Activated effector memory CD4-positive, alpha-beta T cell treated with Interleukin-2 at 50 U/mL for 16 hours (primary cell): ENCODE measurements at places on chromosomes 2 and 18.

- no peak for DNase-seq
Measured at GRCh38 chr2:225502971-225503370, 103.5 kb downstream of the NYAP2 start.

DNA sequence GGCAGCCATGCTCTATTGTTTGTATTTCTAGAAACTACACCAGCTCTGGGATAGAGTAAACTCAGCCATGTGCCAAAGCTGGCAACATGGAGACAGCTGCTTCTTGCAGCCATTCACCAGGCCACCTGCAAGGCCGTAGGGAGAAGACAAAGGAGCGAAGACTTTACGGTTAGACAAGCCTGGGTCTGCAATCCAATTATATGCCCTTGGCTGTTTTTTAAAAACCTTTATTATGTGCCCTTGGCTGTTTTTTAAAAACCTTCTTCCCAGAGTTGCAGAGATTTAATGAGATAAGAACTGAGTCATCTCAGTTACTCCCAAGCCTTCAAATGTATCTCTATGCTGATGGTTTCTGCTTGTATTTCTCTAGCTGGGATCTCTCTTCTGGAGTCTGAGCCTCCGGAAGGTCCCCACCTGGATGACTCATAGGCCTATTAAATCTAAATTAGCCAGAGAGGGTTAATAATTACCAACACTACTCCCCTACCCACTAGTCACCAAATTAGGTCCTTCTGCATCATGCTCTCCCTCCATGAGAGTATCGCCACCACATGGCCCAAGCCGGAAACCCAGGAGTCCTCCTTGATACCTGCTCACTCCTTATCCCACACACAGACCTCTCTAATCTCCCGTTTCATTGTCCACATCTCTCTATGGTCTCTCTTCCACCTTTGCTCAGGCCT lies 17.5 kb upstream of the DPP4 start:
- DNase-seq, result no peak

DNA sequence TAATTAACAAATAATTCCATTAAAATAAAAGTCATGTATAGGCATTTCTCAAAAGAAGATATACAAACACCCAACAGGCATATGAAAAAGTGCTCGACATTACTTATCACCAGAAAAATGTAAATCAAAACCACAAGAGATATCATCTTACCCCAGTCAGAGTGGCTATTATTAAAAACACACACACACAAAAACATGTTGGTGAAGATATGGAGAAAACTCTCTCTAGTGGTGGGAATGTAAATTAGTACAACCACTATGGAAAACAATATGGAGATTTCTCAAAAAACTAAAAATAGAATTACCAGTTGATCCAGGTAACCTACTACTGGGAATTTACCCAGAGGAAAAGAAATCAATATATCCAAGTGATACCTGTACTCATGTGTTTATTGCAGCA lies 966.3 kb upstream of the POU3F3 start:
- DNase-seq, result no peak

DNA sequence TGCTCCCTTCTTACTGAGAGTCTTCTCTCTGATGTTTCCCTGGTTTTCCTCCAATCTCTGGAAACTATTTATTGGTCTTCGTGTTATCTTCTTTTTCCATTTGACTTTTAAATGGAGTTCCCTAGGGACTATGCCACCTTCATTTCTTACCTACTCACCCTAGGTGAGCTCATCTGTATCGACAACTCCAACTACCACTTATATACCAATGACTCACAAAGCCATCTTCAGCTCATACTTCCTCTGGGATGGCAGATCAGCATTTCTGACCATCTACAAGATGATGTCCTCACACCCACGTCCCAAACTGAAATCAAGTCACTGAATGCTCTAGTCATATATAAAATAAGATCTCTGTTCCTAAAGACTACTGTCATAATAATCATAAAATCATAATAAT lies 40.6 kb downstream of the CFAP210 start:
- no peak for DNase-seq

DNA sequence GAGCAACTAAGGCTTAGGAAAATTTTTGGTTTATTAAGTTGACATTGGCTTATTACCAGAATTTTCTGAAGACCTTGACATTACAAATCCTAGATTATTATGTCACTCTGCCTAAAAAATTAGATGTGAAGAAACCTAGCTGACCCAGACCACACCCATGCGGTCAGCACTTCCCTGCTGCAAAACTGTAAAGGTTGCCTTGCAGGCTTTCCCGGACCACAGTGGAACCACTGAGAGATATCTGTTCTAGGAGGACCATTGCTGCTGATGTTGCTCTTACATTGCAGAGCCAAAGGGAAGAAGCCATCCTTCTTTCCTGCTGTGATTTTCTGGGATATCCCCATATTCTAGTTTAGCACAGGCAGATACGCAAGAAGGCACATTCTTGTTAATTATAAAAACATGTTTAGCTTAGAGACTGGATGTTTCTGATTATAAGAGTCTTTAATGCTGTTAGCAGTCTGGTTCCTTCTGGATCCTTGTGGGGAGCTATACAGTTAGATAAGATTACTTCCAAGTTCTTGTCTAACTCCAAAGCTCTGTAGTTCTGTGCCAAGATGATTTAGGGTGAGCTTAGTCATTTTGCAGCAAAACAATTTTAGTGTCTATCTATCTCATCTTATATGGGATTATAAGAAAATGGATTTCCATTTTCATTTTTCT lies 70.2 kb downstream of the AOX1 start:
- DNase-seq, result no peak

DNA sequence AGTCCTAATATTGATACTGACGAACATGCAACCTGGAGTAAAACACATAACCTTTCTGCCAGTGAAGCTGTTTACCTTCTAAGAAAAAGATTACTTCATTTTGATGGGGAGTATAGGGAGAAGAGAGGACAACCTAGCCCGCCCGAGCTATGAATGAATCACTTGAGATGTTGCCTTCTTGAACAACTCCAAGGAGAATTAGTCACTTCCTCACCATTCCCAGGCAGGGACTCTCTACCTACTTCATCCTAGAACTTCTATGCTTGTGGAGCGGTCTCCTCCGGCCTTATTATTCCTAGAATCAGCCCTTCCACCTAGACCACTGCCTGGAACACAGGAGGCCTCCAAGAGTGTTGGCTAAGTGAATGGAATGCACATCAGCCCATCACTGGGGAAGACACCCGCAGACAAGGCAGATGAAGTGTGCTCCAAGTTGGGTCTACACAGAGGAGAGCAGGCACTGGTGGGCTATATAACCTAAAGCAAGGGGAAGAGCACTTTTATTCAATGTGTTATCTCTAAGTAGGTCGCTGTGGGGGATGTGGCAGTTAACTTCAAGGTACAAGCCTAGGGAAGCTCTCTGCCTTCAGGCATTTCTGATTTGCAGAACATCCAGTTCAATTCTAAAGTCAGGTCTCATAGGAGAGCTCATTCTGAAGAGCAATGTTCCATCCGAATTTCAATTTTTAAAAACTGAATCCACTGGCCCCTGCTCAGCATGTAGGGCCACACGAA lies 57.4 kb downstream of the STK39 start:
- no peak for DNase-seq

- no peak for DNase-seq
Measured at GRCh38 chr18:63550068-63550467, 7.9 kb downstream of the SERPINB12 start.

- no peak for DNase-seq
Measured at GRCh38 chr2:197298609-197299008, 12.0 kb downstream of the ANKRD44 start.

DNA sequence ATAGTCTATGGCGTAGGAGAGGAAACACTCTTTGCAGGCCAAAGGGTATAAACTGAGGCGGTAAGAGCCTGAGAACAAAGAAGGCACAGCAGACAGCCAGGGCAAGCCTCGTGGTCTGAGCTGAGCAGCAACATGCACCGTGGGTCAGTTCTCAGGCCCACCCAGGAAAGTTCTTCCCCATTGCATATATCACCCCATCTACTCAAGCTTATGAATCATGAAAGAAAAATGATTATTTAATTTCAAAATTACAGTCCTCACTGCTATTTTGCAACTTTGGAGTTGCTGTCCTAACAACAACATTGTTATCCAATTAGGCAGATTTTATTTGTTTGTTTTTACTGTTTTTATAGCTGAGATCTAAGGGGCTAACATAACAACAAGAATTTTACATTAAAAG lies 54.7 kb upstream of the RIOK3 start:
- DNase-seq, result no peak

- DNase-seq, result no peak
Measured at GRCh38 chr2:152466980-152467676, 132.2 kb downstream of the FMNL2 start.

- DNase-seq, result no peak
Measured at GRCh38 chr2:240898108-240898730, 2.3 kb upstream of the MAB21L4 start.

GRCh38 chr18:3839581-3839981 lies 389.6 kb downstream of the TGIF1 start:
- no peak for DNase-seq

GRCh38 chr2:234329202-234329960 lies 167.5 kb downstream of the ARL4C start:
- DNase-seq, result no peak

DNA sequence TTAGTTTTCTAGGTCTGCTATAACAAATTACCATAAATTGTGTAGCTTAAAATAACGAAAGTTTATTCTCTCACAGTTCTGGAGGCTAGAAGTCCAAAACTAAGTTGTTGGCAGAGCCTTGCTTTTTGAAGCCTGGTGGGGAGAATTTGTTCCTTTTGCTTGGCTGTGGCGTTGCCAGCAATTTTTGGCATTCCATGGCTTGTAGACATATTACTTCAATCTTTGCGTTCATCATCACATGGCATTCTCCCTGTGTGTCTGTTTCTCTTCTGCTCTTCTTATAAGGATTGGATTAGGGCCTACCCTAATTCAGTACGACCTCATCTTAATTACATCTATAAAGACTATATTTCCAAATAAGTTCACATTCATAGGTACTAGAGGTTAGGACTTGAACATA lies 217.7 kb downstream of the MBD5 start:
- DNase-seq, result no peak

- DNase-seq, result no peak
Measured at GRCh38 chr2:116761864-116762263, 1052.6 kb upstream of the DDX18 start.

DNA sequence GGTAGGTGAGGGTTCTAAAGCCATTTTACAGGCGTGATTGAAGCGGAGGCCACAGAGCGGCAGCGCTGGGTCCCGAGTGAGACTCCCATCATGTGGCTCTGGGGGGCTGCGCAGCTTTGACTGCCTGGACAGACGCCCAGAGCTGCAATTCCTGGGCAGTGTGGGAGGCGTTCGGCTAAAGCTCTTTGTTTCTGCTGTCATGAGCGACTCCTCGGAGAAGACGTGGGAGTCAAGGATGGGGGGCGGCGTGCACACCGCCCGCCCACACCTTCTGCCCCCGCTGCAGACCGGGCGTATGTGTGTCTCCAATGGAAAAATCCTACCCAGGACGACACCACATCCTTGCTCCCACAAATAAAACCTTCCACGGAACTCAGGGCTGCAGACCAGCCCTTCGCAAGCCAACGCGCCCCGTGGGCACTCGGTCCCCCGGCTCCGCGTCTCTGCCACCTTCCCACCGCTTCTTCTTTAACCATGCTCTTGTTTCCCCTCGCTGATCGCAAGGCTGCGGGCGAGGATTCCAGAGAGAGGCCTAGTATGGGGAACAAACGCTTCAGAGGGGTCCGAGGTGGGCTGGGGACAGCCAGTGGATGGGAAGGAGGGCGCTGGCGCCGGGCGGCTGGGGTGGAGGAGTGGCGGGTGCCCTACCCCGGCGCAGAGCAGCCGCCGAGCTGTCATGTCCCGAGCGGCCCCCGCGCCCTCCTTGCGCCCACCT lies 680 bp upstream of the LBH start:
- DNase-seq, result no peak

GRCh38 chr18:49544362-49544761 lies 17.5 kb upstream of the LIPG start:
- DNase-seq, result no peak

DNA sequence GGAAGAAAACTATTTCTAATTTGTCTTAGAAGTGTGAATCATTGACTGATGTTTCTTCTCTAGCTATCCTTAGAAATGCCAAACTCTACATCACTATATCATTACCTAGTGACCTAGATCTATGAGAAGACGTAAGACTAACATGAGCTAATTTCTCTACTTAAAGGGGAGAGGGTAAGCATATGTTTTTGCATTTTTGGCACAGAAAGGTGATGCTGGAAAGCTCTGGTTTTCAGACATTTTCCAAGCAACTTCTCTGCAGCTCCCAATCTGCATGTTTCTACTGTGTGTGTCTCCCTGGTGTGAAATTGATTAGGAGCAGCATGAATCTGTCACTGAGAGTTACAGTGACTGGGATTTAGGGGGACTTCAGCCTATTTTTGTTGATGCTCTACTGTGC lies 235.2 kb upstream of the LINC00305 start:
- DNase-seq, result no peak

DNA sequence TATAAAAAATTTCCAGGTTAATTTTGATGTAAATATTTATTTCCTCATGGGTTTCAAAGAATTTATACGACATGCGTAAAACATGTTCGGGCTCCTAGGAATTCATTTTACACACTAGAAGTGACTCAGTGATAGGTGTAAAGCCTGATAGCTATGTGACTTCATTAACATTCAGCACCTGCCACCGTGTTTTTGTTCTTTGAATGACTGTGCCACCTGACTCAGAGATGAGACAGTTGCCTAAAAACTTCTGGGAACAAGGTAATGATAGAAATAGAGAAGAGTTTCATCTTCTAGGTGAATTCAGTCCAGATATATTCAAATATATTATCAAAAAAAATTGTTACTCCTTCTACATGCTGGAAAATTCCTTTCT lies 10.0 kb downstream of the IL1R2 start:
- DNase-seq, result no peak

GRCh38 chr2:238895891-238896600 lies 48.2 kb downstream of the TWIST2 start:
- no peak for DNase-seq

- no peak for DNase-seq
Measured at GRCh38 chr2:18467749-18468360, 92.6 kb downstream of the RDH14 start.

GRCh38 chr2:109372614-109373013 lies 241.2 kb downstream of the SEPTIN10 start:
- no peak for DNase-seq

DNA sequence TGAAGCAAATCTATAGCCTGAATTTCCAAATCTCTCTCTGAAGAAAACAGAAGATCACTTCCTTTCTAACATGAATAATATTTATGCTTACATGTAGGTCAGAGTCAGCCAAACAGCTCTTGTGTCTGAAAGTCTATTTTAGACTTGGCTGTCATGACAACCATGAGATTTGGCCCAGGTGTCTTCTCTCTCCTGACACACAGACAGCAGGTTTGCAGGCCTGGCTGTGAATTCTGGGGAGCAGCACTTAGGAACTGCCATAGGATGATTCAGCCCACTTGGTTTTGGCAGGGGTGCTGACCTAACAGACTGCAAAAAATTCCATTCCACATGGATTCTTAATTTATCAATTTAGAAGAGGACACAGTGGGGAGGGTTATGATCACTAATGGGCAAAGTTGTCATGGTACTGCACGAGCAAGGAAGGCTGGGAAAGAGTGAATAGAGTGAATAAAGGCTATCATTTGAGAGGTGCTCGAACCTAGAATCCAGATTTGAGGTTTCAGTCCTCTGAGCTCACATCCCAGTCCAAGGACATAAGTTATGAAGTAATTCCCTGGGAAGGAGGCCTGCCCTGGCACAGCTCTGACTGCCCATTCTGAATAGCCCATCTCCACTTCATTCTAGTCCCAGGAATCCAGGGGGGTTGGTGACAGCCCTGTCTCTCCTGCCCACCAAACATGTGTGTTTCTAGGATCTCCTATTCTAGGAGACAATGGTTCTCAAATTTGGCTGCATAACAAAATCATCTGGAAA lies 453.9 kb upstream of the TRIB2 start:
- DNase-seq, result no peak

- DNase-seq, result no peak
Measured at GRCh38 chr2:138607746-138608145, 106.2 kb downstream of the SPOPL start.

- no peak for DNase-seq
Measured at GRCh38 chr2:74138600-74139323, 8.9 kb downstream of the BOLA3 start.
